CD14-positive monocyte (primary cell): ENCODE measurements at places on chromosomes 7 and 10. TPM values are rescaled to one million over a fixed set of nuclear protein-coding genes. Genes with fewer than 3 reads are reported as not detected.
A peak's percentile ranks its signal among the peaks of the same experiment; 100 is the strongest.

The ELFN1 gene
- not detected for polyA plus RNA-seq

DNA sequence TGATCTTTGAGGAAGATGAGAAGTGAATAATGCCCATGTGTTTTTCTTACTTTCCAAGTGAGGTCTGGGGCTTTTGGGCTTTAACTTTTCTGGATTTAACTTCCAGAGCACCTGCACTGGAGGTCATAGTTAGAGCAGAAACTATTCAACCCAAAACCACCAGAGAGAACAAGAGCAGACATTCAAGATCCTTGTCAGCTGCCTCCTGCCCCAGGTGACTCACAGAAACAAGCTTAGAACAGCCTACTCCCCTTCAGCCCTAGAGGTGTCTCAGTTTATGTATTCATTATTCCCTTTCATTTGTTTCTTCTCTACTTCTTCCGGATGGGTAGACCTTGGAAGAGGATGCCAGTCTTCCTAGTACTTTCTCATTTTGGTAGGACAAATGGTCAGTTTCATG lies 270.5 kb downstream of the CNTNAP2 start:
- no peaks in the 10 kb centered on the region for H3K4me1 ChIP-seq
- H3K27me3 ChIP-seq: no peaks in the 10 kb centered on the region
- H3K27ac ChIP-seq: no peak overlapping the region
- no peak for DNase-seq

DNA sequence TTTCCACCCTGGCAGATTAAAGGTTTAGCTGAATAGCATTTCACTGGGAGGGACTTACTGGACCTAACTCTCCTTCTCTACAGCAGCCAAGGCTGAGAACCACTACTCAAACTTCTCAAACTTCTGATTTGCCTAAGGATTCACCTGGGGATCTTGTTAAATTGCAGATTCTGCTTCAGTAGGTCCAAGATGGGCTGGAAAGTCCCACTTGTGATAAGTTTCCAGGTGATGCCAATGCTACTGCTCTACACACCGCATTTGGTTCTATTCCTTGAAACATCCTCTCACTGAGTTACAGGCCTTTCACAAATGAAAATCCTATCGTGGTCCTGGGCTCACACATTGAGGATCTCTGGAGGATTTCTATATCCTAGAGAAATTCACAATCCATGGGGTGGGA lies 147.9 kb downstream of the CHCHD3 start:
- no peak overlapping the region for H3K27ac ChIP-seq
- H3K36me3 ChIP-seq: peaks cover 2% of the 10 kb centered on the region
- H3K4me3 ChIP-seq: no peak overlapping the region

DNA sequence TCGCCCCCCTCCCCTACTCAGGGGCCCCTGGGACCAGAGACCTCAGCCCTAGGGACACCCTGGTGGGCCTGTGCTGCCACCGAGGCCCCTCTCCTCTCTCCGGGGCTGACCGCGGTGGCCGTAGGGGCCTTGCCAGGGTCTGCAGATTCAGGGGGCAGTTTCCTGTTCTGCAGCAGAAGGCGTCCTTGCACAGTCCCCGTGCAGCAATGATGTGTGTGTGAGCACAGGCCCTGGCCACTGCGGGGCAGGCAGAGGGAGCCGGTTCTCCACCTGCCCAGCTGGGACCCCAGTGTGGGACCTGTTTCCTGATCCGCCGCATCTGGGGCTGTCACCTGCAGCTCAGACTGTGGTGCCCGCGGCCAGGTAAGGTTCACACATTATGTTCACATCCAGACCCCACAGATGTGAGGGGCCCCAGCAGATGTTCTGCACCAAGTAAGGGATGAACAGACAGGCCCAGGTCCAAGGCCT lies 60.7 kb upstream of the DNAJB6 start:
- H3K36me3 ChIP-seq: peaks cover 6% of the 10 kb centered on the region
- peaks cover 69% of the 10 kb centered on the region for H3K4me1 ChIP-seq
- H3K27ac ChIP-seq: peak overlapping the region; percentile 56
- H3K4me3 ChIP-seq: peak overlapping the region; percentile 18
- H3K27me3 ChIP-seq: no peaks in the 10 kb centered on the region
- DNase-seq: no peak

DNA sequence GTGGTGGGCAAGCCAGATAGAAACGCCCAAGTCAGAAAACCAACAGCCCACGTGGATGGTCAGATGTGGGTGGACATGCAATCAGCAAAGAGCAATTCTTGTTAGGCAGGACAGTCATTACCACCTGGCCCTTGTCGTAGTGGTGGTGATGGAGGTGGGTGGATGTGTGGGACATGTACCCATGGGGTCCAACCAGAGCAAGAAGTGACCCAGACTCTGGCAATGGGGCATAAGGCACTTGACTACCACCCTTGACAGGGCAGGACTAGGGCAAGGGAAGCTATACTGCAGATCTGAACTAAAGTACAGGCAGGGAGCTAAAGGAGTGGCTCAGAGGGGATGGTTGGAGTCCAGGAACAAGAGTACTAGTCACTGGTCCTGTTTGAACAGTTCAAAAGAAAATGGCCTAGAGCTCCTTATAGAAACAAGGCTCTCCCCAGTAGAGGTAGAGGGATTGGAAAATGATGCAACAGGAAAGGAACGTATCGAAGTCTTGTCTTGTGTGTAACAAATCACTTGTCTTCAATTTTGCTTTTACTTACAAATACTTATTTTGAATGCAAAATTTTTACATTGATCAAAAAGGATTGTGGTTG lies 17.6 kb downstream of the LMOD2 start:
- no peak for DNase-seq
- H3K4me3 ChIP-seq: no peak overlapping the region
- no peaks in the 10 kb centered on the region for H3K36me3 ChIP-seq
- no peak overlapping the region for H3K27ac ChIP-seq
- H3K4me1 ChIP-seq: no peaks in the 10 kb centered on the region

GRCh38 chr10:63542835-63543575 lies 21.8 kb downstream of the REEP3 start:
- no peaks in the 10 kb centered on the region for H3K27me3 ChIP-seq
- H3K36me3 ChIP-seq: no peaks in the 10 kb centered on the region
- no peak overlapping the region for H3K4me3 ChIP-seq
- DNase-seq: no peak
- no peaks in the 10 kb centered on the region for H3K4me1 ChIP-seq

GRCh38 chr10:49539320-49539885 lies 482 bp upstream of the ERCC6 start:
- H3K27ac ChIP-seq: peak overlapping the region; percentile 94
- H3K4me1 ChIP-seq: peaks cover 48% of the 10 kb centered on the region
- no peaks in the 10 kb centered on the region for H3K27me3 ChIP-seq
- H3K36me3 ChIP-seq: no peaks in the 10 kb centered on the region
- DNase-seq: peak; percentile 67

- peaks cover 18% of the 10 kb centered on the region for H3K4me1 ChIP-seq
- no peak for DNase-seq
- no peaks in the 10 kb centered on the region for H3K36me3 ChIP-seq
- peaks cover 55% of the 10 kb centered on the region for H3K27me3 ChIP-seq
- no peak overlapping the region for H3K4me3 ChIP-seq
Measured at GRCh38 chr10:132185601-132186487, 904 bp upstream of the DPYSL4 start.

GRCh38 chr7:129066290-129067131 lies 11.6 kb upstream of the TNPO3 start:
- H3K27ac ChIP-seq: no peak overlapping the region
- DNase-seq: no peak
- H3K27me3 ChIP-seq: no peaks in the 10 kb centered on the region
- H3K4me1 ChIP-seq: peaks cover 28% of the 10 kb centered on the region
- no peak overlapping the region for H3K4me3 ChIP-seq

DNA sequence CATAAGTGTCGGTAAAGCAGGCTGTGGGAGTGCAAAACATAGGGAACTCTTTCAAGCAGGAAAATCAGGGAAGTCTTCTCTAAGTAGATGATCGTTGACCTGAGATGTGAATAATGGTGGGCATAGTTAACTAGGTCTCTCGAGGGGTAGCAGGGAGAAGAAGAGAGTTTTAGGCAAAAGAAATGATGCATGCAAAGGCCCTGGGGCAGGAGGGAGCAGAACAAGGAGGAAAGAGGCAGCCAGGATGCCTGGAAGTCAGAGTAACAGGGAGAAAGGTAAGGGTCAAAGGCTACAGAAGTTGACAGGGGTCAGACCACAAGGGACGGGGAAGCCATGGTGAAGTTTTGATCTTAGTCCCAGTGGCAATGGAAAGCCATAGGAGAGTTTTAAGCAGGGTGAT lies 47.8 kb upstream of the PAX2 start:
- no peak for DNase-seq
- no peak overlapping the region for H3K27ac ChIP-seq
- H3K4me1 ChIP-seq: peaks cover 5% of the 10 kb centered on the region
- peaks cover 18% of the 10 kb centered on the region for H3K27me3 ChIP-seq

GRCh38 chr10:3002304-3002703 lies 65.0 kb upstream of the PFKP start:
- H3K4me1 ChIP-seq: no peaks in the 10 kb centered on the region
- no peak for DNase-seq
- no peaks in the 10 kb centered on the region for H3K36me3 ChIP-seq
- no peak overlapping the region for H3K27ac ChIP-seq
- no peak overlapping the region for H3K4me3 ChIP-seq
- no peaks in the 10 kb centered on the region for H3K27me3 ChIP-seq

GRCh38 chr7:105153531-105153930 lies 139.5 kb downstream of the KMT2E start:
- H3K27ac ChIP-seq: no peak overlapping the region
- no peak overlapping the region for H3K4me3 ChIP-seq
- no peaks in the 10 kb centered on the region for H3K36me3 ChIP-seq
- H3K27me3 ChIP-seq: no peaks in the 10 kb centered on the region
